DMS79 treated with DMSO at 0.1 percent for 48 hours (cell line): ENCODE measurements at places on chromosomes 6 and 20.
A peak's percentile ranks its signal among the peaks of the same experiment; 100 is the strongest.

- no peak for DNase-seq
Observed at GRCh38 chr6:138977646-138978167, 10.3 kb downstream of the REPS1 start.

DNA sequence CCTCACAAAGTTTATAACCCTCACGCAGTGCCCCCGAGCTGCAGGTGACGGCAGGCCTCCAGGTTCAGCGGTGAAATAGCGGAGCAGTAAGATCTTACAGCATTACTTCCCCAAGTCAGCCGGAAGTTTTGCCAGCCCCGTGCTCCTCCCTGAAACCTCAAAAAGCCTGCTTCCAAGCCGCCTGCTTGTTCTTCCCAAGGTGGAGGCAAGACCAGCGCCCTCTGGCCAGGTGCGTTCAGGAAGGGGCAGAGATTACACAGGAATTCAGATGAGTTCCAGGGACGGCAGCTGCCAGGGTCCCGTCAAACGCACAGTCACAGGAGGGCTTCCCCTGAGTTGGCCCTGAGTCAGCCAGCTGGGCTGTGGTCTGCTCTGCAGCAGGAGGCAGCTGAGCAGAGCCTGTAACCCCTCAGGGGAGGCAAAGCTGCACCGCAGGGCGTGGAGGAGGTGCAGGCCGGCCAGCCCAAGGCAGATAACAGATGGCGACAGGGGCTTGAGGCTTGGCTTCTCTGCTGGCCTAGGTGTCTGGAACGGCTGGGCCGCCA lies 124.1 kb upstream of the RPS6KA2 start:
- no peak for DNase-seq

GRCh38 chr6:150211700-150212511 lies 69.1 kb downstream of the PPP1R14C start:
- peak; percentile 84 for DNase-seq

- no peak for DNase-seq
Observed at GRCh38 chr6:14932485-14933182, 313.2 kb upstream of the JARID2 start.

GRCh38 chr6:45658958-45659357 lies 281.2 kb upstream of the SUPT3H start:
- DNase-seq = no peak

DNA sequence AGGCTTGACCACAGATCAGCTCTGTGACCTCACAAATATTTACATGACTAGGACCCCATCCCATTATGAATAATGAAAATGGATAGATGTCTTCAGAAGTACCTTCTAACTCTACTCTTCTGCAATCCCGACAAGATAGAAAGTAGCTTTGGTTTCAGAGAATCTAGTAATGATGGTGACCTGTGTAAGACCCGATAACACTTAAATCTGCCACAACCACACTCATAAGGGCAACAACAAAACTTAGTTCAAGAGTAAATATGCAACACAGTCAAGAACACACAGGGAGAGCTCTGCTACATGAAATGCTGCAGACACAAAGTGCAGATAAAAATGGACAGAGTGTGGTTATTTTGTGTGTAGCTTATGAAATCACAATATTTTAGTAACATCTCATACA lies 9.6 kb downstream of the CHD6 start:
- DNase-seq = no peak
